ENCODE measurements at places on chromosomes 7 and 10.

- DNase-seq: no peak
These were observed 17.4 kb upstream of the KIF5B start for GRCh38 chr10:32073659-32074058.

DNA sequence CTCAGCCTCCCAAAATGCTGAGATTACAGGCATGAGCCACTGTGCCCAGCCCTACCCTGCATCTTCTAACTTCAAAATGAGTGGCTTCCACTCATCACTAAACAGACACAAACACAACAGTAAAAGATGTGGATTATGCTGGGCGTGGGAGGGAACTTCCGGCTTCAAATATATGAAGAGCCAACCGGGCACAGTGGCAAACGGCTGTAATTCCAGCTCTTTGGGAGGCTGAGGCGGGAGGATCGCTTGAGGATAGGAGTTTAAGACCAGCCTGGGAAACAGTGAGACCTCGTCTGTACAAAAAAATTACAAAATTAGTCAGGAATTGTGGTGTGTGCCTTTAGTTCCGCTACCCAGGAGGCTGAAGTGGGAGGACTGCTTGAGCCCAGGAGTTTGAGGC, 92.2 kb upstream of the GNA12 start:
- DNase-seq: no peak

DNA sequence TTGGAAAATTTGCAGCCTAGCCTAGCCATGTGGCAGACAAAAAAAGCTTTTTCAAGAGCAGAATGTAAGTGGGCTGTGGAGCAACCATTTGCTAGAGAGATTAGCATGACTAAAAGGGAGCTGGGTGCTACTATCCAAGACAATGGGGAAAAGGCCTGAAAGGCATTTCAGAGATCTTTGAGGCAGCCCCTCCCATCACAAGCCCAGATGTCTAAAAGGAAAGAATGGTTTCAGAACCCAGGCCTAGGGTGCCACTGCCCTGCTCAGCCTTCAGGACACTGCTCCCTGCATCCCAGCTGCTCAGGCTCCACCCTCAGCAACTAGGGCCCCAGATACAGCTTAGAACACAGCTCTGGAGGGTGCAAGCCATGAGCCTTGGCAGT, 24.7 kb downstream of the PNLIPRP3 start:
- no peak for DNase-seq

DNA sequence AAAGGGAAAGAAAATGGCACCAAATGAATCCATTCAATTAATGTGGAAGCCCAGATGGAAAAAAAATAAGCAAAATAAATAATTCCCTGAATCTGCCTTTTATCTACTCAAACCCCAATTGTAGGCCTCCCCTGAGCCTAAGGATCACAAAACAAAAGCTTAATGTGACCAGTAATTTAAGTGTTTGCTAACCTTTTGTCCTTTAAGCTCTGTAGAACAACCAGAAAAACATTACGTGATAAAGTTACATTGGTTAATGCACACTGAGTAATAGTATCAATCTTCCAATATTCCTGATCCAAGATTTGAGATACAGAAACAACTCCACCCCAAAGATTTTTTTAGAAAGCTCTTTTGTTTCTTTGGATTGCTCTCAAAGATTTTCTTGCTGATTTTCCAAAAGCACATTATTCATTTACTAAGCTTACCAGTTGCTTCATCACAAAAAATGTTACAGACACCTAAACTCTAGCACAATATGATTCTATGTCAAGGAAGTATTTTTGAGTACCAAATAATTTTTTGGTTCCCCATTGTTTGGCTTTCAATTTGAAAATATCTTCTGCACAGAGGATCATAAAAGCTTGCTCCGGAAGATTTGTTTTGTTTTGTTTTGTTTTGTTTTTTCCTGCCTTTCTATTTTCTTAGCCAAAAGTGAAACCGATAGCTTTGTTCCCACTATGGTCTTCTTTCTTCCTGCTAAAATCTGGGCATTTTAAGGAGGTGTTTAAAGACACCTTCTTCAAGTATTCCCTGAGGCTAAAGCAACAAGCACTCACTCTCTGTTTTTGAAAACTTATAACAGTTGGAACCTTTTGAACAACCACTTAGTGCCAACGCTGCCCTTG, 54.2 kb downstream of the TRIL start:
- no peak for DNase-seq

DNA sequence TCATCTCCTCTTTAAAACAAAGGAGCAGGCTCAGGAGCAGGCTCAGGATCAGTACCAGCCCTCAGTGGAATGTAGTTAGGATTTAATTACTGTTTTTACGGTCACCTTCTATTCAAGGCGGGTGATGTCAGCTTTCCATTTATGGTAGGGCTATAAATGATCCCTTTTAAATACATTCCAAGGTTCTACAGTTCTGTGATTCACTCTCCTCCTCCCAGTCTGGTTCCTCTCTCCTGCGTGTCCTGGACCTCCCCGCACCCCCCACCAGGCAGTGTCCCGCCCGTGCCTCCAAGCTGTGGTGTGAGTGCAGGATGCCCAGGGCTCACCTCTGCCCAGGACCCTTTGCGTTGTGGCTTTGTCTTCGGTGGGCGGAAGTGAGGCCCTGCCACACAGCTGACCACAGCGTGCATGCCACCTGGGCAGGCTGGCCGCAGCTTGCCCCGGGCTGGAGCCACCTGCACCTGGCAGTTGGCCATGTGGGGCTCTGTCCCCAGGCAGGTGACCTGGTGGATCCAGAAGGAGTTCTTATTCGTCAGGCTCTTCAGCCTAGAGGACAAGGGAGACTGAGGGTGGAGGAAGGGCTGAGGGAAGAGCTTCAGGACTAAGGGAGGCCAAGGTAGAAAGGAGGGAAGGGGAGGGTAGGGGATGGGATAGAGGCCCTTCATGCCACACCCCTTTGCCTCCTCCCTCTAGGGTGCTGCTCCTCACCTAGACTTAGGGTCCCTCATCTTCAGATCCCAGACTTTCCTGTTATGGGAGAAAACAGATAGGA, 9.1 kb downstream of the LOXL4 start:
- DNase-seq: no peak

- DNase-seq: no peak
These were observed 126.9 kb downstream of the CNNM2 start for GRCh38 chr10:103044942-103045489.

- DNase-seq: no peak
These were observed 2.2 kb downstream of the BRAT1 start for GRCh38 chr7:2553108-2553507.

GRCh38 chr7:155316427-155317113, 18.9 kb downstream of the INSIG1 start:
- no peak for DNase-seq

DNA sequence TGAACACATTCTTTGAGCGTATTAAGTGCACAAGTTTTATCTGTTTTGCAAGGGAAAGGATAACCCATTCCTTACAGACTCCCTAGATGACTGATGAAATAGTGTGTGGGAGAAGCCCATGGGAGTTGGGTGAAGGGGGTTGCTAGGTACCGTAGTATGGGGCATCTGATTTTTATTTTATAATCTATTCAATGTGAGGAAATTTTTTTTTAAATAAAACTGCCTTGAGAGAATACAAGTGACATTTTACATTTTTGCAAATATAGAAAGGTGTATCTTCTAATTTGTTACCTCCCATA, 1.4 kb downstream of the BTAF1 start:
- DNase-seq: no peak

DNA sequence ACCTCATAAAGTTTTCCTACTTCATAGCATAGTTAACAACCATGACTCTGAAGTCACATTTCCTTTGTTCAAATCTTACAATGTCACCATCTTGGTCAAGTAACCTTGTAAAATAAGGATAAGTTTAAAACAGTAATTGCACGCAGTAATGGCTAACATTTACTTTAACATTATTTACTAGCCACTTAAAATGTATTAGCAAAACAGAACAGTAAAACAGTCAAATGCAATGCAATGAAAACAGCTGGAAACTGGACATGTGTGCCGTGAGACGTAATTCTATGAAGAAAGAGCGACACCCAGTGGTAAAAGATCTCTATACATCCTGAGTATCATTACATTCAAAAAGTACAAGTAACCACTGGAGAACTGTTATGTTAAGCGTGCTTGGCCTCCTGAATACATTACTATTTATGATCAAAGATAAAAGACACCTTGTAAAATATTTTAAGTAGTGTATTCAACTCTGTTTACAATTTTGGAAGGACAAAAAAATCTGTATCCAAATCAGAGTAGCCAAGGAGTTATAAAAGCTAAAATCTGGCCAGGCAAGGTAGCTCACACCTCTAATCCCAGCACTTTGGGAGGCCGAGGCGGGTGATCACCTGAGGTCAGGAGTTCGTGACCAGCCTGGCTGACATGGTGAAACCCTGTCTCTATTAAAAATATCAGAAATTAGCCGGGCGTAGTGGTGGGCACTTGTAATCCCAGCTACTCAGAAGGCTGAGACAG, 27.2 kb downstream of the ATE1 start:
- DNase-seq: no peak

All from effector CD4-positive, alpha-beta T cell (primary cell).